ENCODE measurements at places on chromosomes 1 and 21. TPM values are rescaled to one million over a fixed set of nuclear protein-coding genes. Genes with fewer than 3 reads are reported as not detected.
A peak's percentile ranks its signal among the peaks of the same experiment; 100 is the strongest.

- no peak for DNase-seq
Measured at GRCh38 chr1:6378096-6378746, 15.3 kb downstream of the ACOT7 start.

POU3F1 gene
- total RNA-seq: not detected

DNA sequence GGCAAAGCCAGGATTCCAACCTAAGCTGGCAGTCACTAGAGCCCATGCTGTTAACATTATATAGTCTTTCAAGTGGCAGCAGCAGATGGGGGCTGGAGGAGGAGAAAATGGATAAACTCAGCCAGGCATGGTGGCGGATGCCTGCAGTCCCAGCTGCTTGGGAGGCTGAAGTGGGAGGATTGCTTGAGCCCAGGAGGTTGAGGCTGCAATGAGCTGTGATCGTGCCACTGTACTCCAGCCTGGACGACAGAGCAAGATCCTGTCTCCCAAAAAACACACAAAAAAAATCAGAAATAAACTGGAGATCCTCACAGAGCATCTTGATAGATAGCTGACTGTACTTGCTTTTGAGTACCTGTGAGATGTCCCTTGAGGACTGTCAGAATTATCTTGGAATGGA, 13.4 kb upstream of the WDR26 start:
- no peak for DNase-seq

GRCh38 chr1:179036844-179037465, 11.3 kb downstream of the FAM20B start:
- no peak for DNase-seq

DNA sequence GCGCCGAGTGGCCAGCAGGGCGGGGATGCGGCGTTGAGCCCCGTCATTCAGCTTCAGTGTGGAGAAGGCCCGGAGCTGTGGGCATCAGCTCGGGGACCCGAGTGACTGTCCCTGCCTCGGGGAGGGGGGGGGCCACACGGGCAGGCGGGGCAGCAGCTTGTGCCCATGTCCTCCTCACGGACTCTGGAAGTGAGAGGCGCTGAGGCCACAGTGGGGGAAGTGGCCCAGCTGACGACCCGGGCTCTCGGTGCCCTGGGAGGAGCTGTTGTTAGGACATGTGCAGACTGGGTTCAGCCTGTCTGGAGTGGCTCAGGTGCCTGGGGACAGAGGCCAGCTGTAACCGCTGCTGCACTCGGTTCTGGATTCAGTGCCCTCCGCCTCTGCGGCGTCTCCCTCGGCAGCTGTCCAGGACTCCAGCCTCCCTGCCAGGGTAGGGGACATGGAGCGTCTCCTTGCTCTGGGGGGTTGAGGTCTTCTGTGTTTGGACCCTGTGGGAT, 71.1 kb downstream of the SKI start:
- no peak for DNase-seq

SELENBP1 gene
- 10.2 TPM for total RNA-seq

OVAAL gene
- not detected for total RNA-seq

S100A14 gene
- not detected for total RNA-seq

GRCh38 chr1:172946814-172947507, 103.8 kb downstream of the TNFSF18 start:
- DNase-seq: no peak

SPATA1 gene
- total RNA-seq: not detected

RCC1 gene
- total RNA-seq: 116 TPM

- DNase-seq: peak; percentile 57
Measured at GRCh38 chr1:199691540-199691939, 336.0 kb upstream of the NR5A2 start.
